ENCODE measurements at places on chromosomes 3 and 15.

- DNase-seq, result no peak
Observed at GRCh38 chr3:923161-923910, 169.5 kb upstream of the CNTN6 start.

- no peak for DNase-seq
Observed at GRCh38 chr15:54528021-54528420, 549.8 kb downstream of the UNC13C start.

- no peak for DNase-seq
Observed at GRCh38 chr15:43273243-43273642, 6.5 kb upstream of the TGM5 start.

GRCh38 chr3:7333125-7333524 lies 472.2 kb downstream of the GRM7 start:
- DNase-seq, result no peak

- no peak for DNase-seq
Observed at GRCh38 chr3:154275965-154276364, 48.3 kb downstream of the DHX36 start.

DNA sequence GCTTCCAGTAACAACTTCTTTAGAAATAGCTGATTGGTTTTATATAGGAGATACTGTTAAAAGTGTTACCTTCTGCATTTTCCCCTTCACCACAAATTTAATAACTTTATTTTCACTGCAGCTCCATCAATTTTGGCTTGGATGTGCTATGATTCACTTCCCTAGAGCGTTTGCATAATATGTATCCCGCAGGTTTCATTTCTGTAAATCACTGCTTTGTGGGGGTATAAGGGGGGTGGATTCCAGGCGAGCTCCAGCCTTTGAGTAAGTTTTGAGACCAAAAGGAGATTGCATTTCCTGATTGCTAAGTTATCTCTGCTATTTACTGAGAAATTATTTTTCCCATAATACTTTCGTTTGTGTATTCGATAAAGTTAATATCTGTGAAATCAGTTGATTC lies 232.6 kb downstream of the TBL1XR1 start:
- DNase-seq, result no peak

DNA sequence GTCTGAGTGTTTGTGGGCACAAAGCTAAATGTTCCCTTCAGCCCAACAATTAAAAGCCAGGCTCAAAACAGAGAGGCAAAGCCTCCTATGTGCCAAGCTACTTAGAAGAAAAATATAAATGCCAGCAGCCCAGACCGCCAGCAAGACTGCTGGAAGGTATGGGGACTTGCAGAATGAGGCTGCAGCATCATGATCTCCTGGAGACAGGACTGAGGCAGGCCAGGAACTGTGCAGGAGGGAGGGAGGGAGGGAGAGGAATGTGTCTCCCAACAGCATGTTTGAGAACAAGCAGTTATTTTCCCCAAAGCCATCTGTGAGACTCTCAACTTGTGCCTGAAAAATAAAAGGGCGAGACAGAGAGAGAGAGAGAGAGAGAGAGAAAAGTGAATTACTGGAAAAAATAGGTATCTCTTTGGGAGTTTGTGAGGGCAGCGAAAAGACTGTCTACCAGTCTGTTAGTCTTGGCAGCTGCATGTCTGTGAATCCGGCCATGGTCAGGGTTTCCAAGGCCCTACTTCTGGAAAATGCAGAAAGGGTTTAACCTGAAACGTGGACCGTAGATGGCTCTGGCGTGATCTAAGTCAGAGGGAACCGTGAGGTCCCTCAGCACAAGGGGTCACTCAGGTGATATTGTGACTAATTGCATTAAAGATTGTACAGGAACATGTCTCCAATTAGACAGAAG lies 139.7 kb upstream of the COL8A1 start:
- no peak for DNase-seq

DNA sequence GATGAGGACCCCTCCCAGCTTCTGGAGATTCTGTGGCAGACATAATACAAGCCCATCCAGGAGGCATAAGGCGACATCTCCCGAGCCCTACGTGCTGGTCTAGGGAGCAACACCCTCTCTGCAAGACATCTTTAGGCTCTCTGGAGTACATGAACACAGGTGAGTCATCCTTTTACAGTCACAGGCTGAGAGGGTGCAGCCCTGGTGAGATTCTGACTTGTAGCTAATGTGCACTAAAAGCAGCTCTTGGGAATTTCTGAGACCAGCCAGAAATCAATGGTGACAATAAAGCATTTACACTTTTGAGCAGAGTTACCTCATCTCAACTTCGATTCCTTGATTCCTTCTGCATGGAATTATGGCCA lies 131.1 kb downstream of the XXYLT1 start:
- DNase-seq, result no peak

- no peak for DNase-seq
Observed at GRCh38 chr15:40252141-40252437, 13.2 kb downstream of the PAK6 start.

DNA sequence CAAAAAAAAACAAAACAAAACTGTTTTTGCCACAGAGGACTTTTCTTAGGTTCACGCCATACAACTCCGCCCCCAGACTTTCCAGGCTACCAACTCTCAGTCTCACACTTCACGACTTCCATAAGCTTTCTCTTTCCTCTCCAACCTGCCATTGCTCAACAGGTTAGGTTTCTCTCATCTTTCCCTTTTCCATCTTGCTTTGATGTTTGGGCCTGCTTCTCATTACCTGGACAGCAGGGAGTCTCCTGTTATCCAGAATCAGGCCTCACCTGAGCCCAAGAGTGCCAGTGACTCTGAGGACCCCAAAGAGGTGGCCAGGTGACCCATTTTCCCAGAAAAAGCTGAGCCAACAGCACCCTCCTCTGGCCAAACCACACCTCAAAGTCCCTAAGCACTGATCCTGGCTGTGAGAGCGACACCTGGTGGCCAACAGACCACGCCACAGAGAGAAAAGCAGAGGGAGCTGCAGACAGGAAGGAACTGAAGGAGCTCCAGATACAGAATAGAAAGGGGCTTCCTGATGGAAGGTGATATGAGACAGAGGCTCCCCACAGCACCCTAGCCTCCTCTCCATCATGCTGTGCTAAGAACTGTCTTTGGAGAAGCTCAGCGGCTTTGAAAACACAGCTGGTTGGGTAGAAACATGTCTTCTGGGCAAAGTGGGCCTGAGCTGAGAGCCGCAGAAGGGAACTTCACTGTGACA lies 4.0 kb downstream of the CCDC51 start:
- peak; percentile 82 for DNase-seq

DNA sequence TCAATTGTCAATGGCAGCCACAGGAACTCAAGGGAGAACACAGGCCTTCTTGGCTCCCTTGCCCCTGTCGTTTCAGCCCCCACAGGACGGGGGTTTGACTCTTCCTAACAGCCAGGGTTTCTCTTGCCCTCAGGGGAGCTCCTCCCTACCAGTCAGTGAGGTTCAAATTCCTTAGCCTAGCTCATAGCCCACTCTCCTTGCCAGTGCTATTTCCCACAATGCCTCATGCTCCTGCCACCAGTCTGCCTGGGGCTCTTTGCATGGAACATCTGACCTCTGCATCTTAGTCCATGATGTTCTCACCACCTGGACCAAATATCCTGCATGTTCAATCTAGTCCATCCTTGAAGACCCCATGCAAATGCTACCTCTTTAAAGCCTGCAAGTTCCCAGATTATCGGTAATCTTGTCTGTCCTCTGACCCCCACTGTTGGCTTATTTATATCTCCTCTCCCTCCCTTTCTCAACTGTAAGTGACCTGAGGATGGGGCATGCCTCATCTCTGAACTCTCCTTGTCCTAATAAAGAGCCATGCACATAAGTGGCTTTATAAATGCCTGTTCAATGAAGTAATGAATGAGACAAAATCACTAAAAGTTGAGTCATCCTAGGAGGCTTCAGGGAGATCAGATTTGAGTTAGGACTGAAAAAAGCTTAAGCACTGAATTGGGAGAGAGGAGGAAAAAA lies 78.0 kb downstream of the MYO1E start:
- DNase-seq, result no peak

- DNase-seq, result no peak
Observed at GRCh38 chr3:100151024-100151707, 36.9 kb upstream of the FILIP1L start.

DNA sequence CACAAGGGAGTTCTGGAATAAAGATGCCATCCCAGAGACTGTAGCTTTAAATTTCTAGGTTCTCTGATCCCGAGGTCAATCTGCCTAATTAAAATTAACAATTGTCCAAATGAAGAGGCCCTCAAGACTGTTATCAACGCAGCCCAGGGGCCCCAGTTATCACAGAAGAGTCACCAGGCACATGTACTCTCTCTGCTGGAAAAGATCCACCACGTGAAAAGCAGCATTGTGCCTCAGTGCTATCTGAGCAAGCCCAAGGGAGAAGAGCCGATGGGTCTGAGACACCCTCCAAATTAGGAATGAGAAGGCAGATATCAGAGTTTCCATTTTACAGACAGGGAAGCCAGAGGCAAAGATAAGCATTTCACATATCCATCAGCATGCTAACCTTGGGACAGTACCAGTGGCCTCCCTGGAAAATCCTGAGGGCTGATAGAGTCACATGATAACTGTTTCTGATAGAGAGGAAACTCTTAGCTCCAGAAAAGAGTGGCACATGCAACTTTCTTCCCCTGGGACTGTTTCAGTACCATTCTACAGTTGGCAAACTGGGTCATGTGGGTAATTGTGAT lies 55.5 kb downstream of the ITGB5 start:
- no peak for DNase-seq

GRCh38 chr3:18840535-18841137 lies 307.7 kb upstream of the KCNH8 start:
- DNase-seq, result no peak

GRCh38 chr3:72105306-72105705 lies 320.4 kb upstream of the PROK2 start:
- no peak for DNase-seq

GRCh38 chr15:91940496-91941381 lies 87.2 kb downstream of the SLCO3A1 start:
- no peak for DNase-seq

DNA sequence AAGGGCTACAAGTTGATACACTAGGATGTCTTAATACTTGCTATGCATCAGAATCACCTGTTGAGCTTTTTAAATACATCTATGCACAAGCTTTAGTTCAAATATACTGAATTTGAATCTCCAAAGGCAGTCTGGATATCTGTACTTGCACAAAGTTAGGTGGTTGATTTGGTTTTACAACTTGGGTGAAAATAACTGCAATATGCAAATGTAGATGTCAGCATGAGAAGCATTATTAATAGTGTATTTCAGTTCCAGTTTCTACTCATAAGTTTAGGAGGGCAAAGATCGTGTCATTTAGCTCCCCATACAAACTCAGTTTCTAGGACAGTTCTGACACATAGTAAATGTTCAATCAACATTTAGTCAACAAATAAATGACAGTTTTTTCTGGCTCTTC lies 25.6 kb downstream of the IQCB1 start:
- DNase-seq, result no peak

GRCh38 chr3:39638301-39638700 lies 170.8 kb downstream of the MOBP start:
- no peak for DNase-seq

DNA sequence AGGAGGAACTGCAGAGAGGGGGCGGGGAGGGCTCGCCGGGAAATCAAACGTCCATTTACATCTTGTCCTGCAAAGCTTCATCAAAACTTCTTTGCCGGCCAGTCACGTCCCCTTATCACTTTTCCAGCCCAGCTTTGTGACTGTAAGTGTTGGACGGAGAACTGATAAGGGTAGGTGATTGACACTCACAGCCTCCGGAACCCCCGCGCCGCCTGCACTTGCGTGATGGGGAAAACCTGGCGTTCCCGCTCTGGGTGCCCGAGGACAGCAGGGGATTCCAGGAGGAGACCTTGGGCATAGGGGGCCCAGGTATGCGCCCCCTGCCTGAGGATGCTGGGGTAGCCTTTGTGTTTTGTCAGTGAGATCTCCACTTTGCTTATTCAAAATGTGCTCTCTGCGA lies 72.8 kb upstream of the ANKRD34C start:
- no peak for DNase-seq

GRCh38 chr3:180359061-180359952 lies 242.7 kb upstream of the TTC14 start:
- DNase-seq, result no peak

GRCh38 chr3:156142702-156143101 lies 22.3 kb downstream of the KCNAB1 start:
- no peak for DNase-seq

- no peak for DNase-seq
Observed at GRCh38 chr3:120451806-120452205, 1.0 kb upstream of the FSTL1 start.

GRCh38 chr3:172478116-172478515 lies 29.9 kb upstream of the GHSR start:
- no peak for DNase-seq

- no peak for DNase-seq
Observed at GRCh38 chr3:8846176-8846575, 76.8 kb upstream of the OXTR start.

DNA sequence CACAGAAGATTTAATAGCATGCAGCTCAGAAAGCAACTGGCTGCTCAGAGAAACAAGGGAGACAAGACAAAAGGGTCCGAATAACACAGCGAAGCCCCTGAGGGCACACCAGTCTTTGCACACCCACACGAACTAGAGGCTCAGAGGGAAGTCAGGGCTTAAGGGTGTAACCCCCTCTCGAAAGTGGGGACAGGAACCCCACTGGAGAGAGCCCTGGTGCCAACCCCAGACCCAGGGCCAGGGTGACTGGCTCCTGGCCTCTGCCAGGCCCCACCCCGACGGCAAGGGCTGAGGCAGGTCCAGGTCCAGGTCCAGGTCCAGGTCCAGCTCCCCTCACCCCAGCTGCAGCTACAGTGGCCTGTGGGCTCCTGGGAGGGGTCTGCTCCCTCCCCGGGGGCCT lies 10.5 kb upstream of the PRR23E start:
- DNase-seq, result no peak

GRCh38 chr15:76223521-76223920 lies 87.7 kb downstream of the ETFA start:
- no peak for DNase-seq

DNA sequence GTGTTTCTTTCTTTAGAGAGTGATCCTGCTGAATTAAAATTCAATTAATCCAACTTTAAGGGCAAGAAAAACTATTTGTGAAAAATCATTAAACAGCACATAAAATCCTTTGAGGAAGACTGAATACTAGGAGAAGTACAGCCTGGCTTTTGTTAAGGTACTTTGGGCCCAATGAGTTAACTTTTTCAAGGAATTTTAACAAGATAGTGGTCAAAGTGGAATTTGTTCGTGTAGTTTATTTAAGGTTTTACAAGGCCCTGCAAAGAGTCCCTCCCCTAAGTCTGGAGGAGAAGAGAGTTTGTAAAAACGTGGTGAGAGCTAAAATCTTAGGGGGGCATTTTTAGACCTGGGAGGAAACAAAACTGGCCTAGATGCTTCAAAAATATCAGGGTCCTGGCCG lies 26.0 kb upstream of the TRIM71 start:
- DNase-seq, result no peak

- peak; percentile 43 for DNase-seq
Observed at GRCh38 chr15:22979238-22980188, 655 bp downstream of the CYFIP1 start.

Measured in stimulated activated CD4-positive, alpha-beta T cell treated with anti-CD3 and anti-CD28 coated beads, Interleukin-4, amount 100 ng/mL, for 48 hours (primary cell).